Stimulated activated CD8-positive, alpha-beta memory T cell treated with anti-CD3 and anti-CD28 coated beads, Interleukin-15, amount 100 ng/mL, for 24 hours (primary cell): ENCODE measurements at places on chromosomes 7 and 10.

DNA sequence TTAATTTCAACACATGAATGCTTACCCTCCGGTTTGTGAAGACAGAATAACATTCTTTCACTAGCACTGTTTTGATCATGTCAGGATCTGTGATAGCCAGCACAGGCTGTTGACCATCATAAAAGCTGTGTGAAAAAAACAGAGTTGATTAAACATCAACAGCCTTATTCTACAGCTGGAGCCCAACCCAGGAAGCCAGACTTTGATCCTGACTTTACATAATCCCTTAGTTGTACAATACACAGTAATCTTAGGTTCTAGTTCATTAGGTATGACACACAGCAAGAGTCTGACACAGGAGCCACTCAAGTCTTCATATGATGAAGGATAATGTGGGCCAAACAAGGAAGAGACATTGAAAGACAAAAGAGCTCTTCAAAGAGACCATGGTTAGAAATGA lies 11.4 kb downstream of the CYP3A4 start:
- DNase-seq: no peak

GRCh38 chr10:118369641-118370205 lies 27.6 kb upstream of the FAM204A start:
- no peak for DNase-seq

GRCh38 chr7:54076616-54077015 lies 465.6 kb upstream of the VSTM2A start:
- no peak for DNase-seq

DNA sequence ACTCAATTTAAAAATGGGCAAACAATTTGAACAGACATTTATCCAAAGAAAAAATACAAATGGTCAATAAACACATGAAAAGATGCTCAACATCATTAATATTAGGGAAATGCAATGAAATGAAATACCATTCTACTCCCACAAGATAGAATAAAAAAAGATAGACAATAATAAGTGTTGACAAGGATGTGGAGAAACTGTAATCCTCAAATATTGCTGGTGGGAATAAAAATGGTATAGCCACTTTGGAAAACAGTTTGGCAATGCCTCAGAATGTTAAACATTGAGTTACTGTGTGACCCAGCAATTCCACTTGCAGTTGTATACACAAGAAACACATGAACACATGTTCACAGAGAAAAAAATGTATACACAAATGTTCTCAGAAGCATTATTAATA lies 197.6 kb downstream of the RELN start:
- no peak for DNase-seq

- no peak for DNase-seq
Measured at GRCh38 chr10:6936931-6937330, 356.9 kb upstream of the PRKCQ start.

DNA sequence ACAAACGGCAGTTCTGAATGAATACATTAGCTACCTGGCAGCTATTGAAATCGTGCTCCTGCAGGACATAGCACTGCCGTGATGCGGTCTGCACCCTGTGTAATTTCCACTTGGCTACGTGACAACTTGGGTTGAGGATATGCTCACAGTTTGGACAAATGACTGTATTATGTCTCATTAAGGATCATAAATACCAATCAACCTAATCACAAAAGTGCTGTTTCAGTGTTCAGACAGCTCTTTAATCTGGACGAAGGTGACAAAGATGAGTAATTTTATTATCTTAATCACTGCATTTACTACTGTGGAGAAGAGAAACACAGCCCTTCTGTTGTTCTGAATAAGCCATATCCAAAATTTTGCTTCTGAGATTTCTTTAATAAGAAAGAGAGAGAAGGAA lies 210.8 kb upstream of the PFKP start:
- DNase-seq: no peak
